ENCODE measurements at places on chromosomes 13 and 19.

- no peak for DNase-seq
Measured at GRCh38 chr13:96075953-96076543, 13.9 kb upstream of the HS6ST3 start.

- DNase-seq, result no peak
Measured at GRCh38 chr19:1571358-1571757, 3.2 kb upstream of the MEX3D start.

GRCh38 chr13:111251646-111252445, 68.6 kb upstream of the TEX29 start:
- no peak for DNase-seq

GRCh38 chr13:48562296-48563066, 29.6 kb upstream of the RCBTB2 start:
- DNase-seq, result no peak

GRCh38 chr13:20141238-20142022, 19.4 kb downstream of the GJA3 start:
- DNase-seq, result no peak

GRCh38 chr13:110971486-110971885, 56.6 kb upstream of the ANKRD10 start:
- no peak for DNase-seq

GRCh38 chr13:21984156-21984555, 313.3 kb downstream of the FGF9 start:
- no peak for DNase-seq

- DNase-seq, result no peak
Measured at GRCh38 chr13:93200626-93201025, 26.0 kb upstream of the GPC6 start.

GRCh38 chr19:34961775-34962686, 2.0 kb downstream of the ZNF792 start:
- DNase-seq, result no peak

GRCh38 chr19:54207983-54208783, 7.5 kb downstream of the RPS9 start:
- DNase-seq, result no peak

DNA sequence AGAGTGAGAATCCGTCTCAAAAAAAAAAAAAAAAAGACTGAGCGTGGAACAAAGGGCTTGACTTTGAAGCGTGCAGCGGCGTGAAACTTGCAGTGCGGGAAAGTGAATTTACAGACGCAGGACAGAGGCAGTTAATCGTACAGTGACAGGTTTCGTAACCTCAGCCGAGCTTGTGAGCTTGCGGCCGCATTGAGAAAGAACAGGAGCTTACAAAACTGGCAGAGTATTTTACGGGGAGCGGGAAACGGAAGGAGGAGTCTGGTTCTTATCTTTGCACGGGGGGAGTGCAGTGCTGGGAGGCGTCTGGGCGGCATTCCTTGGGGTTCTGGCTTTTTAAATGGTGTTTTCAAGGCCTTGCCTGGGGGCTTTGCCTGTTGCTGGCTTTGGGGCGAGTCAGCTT, 6.0 kb upstream of the BSG start:
- no peak for DNase-seq

DNA sequence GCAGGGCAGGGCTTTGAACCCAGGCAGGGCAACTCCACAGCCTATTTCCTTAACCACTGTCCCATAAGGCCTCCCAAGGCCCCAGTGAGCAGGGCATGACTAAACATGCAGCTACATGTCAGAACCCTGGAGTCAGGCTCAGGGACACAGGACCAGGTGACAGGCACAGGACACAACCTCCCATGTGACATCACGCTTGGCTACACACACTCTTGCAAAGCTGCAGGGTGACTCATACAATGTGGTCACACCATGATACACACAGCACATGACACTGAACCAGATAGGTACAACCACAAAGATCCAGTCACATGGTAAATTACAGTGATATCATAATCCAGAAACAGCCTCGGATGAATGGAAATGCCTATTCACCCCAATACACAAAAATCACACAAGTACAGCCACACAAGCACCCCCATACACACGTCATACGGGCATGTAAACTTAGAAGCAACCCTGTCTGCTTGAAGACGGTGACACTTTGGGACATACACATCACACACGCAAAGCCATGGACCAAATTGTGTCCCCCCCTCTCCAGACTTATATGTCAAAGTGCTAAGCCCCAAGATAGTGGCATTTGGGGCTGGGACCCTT, 14.5 kb downstream of the KLK4 start:
- DNase-seq, result peak; percentile 11

DNA sequence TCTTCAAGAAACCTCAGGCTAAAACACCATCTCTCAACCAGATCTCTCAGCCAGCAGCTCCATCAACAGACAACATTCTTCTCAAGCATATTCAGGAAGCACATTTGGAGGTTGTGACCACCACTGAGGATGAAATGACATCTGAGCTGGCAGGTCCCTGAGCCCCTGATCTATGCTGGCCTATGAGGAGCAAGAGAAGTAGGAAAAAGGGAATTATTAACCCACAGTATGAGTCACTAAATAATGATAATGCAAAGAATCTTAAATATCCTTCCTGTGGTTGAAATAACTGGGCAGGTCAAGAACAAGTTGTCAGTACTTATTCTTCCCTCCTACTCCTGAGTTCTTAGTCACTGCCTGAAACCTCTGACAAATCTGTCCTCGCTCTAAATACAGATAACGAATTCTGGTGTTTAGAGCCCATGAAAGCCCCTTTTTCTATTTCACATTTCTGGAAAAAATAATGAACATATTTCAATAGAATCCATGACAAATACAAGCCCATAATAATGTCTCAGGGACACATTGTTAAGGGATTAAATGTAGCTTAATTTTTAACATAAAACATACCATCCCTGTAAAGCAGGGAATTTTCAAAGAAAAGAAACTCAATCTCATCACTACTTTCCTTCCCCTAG, 225.8 kb upstream of the IRS2 start:
- DNase-seq, result no peak

GRCh38 chr13:105035092-105035491, 1500.4 kb downstream of the EFNB2 start:
- no peak for DNase-seq

GRCh38 chr13:102033386-102033785, 368.5 kb downstream of the FGF14 start:
- no peak for DNase-seq

DNA sequence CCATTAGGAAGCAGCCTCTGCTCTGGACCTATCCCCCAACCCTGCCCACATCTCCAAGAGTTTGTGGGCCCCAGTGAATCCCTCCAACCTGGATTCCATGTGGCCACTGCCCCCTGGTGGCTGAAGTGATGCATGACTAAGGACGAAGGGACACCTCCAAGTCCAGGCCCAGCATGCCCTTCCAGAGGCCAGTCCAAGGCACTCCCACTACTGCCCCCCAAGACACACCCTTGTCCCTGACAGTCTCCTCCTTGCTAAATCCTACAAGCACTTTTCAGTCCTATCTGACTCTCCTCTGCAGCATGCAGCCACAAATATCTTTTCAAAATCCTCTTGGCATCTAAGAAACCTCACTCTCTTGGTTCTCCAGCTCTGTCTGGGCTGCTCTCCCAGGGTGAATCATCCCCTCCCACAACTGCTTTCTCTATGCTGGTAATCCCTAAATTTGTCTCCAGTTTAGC, 33.0 kb downstream of the DEDD2 start:
- peak; percentile 78 for DNase-seq

DNA sequence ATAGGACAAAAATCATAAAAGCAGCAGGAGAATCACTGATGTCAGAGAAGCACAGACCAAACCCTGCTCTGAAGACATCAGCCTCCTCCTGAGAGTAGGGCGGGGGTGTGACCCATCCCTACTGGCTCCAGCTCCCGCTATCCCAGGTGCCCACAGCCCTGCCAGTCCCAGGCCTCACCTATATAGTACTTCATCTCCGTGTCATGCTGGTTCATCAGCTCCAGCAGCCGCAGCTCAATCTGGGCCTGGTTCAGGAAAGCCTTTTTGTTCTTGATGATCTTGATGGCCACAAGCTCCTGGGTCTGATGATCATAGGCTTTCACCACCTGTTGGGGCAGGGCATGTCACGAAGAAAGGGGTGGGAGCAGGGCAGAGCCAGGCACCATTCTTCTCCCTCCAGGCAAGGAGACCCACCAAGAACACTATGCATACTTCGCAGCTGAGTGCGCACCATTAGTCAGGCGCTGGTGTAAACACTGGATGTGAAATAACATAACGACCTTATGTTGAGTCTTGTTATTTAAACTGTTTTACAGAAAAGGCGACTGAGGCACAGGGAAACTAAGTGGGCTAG, 4.2 kb downstream of the DYRK1B start:
- no peak for DNase-seq

GRCh38 chr19:11278670-11279069, 16.3 kb upstream of the DOCK6 start:
- no peak for DNase-seq

DNA sequence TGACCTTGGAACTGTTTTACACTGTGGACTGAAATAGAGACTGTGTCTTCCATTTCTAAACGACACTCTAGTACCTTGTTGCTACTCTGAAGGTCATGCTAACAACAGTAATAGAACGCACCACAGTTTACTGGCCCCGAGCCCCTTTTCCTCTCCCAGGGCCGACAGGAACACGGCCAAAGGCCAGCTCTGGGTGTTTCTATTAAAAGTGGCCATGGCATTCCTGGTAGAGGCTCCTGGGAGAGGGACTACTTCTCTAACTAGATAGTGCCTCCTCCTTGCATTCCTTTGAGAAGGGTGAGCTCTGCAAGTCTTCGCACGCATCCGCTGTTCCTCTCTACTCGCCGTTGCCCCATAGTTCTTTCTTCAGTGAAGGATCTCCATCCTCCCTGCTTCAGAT, 18.7 kb upstream of the SIAH3 start:
- DNase-seq, result no peak

- no peak for DNase-seq
Measured at GRCh38 chr13:72990953-72991352, 67.9 kb upstream of the KLF5 start.

DNA sequence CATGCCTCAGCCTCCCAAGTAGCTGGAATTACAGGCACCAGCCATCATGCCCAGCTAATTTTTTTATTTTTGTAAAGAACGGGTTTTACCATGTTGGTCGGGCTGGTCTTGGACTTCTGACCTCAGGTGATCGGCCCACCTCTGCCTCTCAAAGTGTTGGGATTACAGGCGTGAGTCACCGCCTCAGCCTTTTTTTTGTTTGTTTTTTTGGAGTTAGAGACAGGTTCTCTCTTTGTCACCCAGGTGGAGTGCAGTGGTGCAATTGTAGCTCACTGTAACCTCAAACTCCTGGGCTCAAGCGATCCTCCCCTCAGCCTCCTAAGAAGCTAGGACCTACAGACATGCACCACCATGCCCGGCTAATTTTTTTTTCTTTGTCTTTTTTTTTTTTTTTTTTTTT, 15.6 kb upstream of the NOTCH3 start:
- DNase-seq, result no peak

DNA sequence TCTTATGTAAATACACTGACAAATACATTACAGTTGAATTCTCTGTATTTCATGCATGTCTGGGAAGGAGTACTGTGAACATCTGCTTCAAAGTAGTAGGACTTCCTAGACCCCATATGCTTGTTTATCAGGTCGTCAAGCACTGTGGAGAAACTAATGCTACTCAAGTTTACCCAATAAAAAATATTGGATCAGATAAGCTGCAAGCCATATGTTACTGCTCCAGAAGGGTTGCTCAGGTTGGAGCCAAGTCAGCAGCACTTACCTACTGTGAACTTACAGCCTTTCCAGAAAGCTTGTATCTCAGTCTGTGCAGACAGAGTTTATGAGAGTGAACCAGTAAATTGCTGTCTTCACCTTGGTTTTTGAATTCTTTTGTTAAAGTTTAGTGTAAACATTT, 36.2 kb downstream of the SLAIN1 start:
- DNase-seq, result no peak

DNA sequence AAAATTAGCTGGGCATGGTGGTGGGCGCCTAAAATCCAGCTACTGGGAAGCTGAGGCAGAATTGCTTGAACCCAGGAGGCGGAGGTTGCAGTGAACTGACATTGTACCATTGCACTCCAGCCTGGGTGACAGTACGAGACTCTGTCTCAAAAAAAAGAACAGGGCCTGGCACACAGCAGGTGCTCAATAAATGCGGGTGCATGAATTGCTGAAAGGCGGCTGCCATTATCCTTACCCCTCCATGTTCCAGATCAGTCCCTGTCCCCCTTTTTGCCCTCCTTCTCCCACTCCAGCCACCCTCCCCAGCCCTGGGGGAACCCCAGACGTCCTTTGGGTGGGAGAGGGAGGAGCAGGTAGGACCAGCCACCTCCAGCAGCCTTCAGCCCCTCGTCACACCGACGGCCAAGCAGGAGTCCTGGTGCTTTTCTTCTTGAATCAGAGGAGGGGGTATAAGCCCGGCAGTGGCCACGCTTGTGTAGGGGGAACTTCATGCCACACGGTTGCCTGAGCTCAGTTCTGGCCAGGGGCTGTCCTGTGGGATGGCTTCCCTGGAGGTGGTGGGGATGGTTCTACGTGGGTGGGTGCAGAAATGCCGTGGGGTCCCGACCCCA, 20.4 kb upstream of the NFIC start:
- DNase-seq, result no peak

DNA sequence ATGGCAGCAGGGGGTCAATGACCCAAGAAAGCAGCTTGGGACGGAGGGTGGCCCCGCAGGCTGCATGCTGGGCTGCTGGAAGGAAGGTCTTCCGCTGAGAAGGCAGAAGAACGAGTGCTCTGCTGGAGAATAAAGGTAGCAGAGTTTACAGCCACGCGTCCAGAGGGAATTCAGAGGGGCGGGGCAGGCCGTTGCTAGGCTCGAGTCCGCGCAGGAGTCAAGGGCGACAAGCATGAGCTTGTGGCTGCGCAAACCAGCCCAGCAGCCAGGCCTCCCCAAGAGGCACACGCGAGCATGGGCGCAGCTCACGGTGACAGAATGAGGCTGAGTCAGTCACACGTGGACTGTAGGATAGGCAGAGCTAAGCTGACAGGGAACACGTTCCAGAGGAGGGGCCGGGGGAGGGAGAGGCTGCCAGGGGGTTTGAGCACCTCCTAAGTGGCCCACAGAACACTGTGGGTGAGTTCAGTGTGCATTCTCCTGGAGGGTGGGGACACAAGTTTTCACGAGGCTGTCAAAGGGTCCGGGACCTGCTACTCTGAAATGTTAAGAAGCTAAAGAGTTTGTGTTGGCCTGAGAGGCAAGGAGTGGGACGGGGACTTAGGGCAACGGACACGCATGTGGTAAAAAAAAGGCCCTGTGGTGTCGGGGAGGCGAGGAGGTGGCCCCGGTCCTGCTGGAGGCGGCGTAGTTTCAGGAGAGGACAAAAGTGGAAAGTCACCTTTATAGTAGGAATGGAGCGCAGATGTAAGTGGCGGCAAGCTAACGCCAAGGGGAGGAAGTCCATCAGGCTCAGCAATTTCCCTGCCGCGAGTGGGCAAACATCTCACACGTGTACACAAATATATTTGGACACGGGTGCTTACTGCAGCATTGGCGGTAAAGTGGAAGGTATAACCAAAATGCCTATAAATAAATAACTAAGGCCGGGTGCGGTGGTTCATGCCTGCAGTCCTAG, 17.7 kb downstream of the RFX2 start:
- peak; percentile 78 for DNase-seq

Data from NCI-H1105 treated with DMSO at 0.1 percent for 48 hours (cell line).